Central memory CD8-positive, alpha-beta T cell (primary cell): ENCODE measurements at places on chromosomes 2 and 18.

DNA sequence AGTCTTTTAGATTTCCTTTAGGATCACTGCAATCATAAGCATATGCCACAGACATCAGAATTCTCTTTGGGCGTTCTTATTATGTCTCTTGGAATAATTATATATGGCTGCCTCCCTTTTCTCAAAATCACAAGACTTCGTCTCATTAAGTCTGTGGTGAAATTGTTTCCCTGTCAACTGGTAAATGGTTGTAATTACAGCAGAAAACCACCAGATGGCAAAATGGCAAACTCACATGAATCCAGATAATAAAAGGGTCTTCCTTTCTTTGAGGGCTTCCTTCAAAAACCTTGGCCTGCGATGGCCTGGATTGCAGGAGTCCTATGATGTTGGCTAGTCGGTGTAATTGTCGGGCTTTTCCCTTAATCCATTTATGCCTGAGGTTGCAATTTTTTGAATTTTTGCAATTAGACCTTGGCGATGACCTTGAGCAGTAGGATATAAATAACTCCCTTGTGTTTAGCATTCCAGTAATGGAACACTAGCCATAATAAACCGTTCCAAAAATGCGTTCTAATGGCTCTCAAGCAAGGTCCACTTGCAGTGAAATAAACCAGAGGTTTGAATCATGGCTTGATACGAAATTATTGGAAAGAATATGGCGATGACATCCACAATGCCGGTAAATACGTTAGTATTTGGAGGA lies 656.4 kb downstream of the MBD2 start:
- DNase-seq: no peak

DNA sequence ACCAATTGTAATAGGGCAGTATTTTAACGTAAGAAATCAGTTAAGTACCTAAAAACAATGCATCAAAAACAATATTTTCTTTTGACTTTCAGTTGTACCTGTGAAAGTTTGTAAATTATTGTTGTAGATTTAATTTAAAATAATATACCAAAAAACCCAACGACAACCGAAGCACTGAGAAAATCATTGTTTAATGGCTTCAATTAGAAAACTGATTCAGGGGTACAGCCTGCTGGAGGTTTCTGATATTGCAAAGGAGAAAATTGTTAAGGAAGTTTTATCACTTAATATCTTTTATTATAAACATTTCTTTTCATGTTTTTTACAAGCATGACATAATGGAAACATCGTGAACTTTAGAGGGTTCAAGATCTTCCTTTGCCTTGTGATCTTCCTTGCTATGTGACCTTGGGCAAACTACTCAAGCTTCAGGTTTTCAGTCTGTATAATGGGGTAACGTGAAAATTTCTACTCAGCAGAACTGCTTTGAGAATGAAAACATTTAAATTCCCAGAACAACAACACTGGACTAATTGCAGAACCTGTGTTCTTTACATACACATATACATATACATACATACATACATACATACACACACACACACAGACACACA lies 76.3 kb upstream of the GLS start:
- DNase-seq: no peak

DNA sequence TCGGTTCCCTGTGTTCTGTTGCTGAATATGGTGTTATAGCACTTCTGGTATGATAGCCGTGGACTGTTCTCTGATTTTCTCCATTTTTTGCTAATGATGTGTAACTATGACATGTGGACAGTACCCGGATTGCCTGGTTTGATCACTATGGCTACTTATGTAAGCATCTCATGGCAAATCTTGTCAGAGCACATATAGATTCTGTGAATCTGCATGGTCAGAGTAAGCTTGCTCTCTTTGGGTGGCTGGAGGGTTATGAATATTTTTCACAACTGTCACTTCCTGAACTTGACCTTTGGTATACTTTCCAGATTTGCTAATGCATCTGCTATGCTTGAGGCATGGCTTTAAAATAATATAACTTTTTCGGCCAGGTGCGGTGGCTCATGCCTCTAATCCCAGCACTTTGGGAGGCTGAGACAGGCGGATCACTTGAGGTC lies 36.8 kb upstream of the ATP8B1 start:
- DNase-seq: no peak

DNA sequence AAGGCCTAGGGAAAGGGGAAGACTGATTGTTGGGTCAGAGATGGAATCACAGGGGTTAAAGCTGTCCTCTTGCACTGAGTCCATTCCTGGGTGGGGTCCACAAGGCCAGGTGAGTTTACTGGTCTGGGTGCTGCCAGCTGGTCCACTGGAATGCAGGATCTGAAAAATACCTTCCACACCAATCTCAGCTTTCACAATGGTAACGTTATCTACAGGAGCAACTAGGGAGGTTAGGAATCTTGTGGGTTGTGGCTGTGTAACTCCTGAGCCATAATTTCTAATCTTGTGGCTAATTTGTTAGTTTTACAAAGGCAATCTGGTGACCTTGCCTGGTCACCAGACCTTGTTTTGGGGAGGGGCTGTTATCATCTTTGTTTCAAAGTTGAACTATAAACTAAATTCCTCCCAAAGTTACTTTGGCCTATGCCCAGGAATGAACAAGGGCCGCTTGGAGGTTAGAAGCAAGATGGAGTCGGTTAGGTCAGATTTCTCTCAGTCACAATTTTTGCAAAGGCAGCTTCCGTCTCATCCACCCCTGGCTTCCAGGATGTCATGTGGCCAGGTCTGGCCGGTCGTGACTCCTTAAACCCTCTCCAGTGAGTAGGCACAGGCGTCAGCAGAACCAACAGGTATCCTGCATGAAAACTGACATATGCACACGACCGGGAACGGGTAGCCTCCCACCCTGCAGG lies 123.3 kb upstream of the SH3BP4 start:
- DNase-seq: no peak

- no peak for DNase-seq
These were observed 894.2 kb downstream of the CNTNAP5 start for GRCh38 chr2:124919296-124919695.

DNA sequence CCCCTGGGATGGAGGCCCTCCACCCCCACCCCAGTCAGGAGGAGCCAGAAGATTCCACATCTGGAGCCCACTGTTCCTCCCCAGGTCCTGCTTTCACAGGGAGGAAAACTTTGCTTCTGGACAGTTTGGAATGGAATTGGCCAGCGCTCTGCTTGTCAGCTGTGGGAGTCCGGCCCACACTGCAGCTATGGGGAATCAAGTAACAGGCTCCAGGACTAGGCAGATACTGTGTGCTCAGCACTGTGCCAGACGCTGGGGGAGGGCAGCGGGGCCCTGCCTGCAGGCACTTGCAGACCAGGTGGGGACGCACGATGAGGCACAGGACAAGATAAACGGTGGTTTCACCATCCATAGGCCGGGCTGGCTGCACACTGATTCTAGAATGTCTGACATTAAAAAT lies 114.0 kb downstream of the STPG4 start:
- DNase-seq: no peak

DNA sequence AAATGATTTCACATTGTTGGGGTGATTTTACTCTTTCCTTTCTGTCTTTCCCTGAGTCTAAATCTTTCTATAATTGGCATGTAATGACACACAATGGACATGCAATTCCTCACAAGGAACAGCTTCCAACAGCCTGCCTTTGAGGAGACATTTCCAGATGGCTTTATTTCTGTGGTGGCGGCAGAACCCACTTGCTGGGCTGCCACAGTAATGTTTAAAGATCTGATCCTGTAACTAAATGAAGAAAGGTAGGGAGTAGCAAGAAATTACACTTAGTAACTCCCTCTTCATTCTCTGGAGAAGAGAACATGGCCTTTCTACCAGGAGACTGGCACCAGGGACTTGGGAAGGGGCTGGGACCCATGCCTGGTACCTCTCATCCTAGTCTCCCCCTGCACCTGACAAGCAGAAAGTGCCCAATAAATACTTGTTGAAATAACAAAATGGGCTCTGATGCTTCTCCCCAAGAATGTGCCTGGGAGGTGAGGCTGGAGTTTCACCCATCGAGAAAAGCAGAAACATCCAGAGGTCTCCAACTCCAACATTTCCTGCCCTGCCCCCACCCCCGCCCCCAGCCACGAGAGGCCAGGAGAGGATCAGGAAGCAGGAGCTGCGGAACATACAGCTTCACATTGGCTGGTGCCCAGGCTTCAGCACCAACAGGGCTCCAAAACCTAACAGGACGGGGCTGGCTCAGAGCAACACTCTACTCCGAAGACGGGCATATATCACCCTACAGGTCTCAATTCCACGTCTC lies 92.1 kb downstream of the PXDN start:
- no peak for DNase-seq

DNA sequence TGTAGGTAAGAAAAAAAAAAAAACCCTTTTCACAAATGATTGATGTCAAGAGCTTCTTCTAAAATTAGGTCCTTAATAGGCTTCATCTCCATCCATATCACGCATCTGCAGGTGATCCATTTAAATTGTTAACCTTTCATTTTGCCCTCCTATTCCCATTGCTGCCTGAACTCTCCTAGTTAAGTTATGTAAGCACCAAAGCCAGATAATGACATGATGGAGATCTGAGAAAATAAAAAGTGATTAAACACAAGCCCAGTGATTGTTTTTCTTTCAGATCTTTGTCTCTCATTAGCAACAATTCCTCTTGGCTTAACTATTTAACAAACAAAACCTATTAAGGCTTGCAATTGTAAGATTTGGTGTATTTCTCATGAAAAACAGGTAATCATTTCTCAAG lies 20.0 kb downstream of the LANCL1 start:
- no peak for DNase-seq

GRCh38 chr18:35059280-35059927 lies 18.2 kb downstream of the MAPRE2 start:
- no peak for DNase-seq

DNA sequence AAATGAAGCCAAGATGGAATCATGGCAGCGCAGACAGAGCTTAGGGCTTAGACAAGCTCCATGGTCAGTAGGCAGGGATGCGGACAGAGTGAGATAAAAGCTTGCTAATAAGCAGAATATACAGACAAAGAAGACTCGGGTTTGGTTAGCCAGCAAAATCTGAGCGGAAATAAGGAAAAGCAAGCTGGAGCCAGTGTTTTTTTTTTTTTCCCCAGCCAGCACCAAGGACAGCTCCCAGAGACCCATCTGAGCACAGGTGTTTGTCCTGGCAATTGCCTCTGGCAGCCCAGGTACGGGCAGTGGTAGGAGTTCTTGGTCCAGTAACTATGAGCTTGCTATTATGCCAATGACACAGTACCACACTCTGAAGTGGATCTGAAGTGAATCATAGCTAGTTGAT lies 187.6 kb downstream of the ADCYAP1 start:
- DNase-seq: no peak

DNA sequence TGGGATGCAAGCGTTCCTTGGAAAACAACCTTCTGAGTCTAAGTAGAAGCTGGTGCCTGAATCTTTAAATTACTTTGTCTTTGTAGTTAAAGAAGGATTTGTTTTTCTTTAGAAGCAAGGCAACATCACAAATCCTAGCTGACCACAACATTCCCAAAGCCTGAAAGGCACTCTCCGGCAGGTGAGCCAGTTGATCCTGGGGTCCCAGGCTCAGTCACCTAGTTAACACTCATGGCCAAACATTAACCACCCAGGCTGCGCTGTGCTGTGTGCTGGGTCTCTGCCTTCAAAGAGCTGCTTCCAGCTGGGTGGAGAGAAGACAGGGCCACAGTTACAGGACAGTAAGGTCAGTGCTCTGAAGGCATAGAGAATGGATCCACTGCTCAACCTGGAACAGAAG lies 120.0 kb upstream of the TRIB2 start:
- DNase-seq: no peak

DNA sequence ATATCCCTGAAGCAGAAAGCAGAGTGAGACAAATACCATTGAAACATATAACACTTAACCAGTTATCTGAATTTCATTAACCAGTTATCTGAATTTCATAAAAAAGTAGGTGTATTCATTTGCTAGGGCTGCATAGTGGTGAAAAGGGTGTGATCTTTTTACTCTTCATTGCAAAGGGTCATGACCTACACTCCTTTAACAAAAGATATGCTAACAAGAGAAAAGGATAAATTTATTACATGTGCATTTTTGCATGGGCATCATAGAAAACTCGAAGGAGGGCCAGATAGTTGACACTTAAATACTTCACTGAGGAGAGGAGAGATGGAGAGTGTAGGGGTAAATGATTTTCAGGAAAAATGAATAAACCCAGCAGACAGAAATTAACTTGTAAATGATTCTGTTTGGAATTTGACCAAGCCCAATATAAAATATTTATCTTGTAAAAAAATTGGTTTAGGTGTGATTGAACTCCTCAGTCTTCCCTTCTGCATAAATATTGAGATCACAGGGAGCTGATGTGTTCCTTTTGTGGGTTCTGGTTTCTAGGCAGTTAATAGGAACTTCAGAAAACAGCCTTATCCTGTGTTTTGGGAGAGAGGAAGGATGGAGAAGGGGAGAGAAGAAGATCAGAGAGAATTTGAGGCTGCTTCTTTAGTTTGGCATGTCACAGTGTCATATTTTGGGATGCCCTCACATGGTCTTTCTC lies 372.5 kb upstream of the SYT4 start:
- no peak for DNase-seq

DNA sequence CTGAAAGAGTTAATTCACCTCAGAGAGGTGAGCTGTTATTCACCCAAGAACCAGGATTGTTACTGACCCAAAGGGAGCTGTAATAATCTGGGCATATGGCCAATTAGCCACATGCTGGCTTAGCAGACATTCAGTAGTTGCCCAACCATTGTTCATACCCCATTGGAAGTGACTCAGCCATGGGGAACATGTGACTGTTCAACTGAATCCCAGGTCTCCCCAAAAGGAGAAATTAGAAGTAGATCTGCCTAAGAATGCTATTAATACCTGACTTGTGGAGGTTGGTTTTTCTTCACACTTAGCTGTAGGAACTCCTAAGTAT lies 272.6 kb upstream of the UBE2E3 start:
- no peak for DNase-seq

GRCh38 chr2:217286833-217287232 lies 427.0 kb upstream of the TNP1 start:
- DNase-seq: no peak

DNA sequence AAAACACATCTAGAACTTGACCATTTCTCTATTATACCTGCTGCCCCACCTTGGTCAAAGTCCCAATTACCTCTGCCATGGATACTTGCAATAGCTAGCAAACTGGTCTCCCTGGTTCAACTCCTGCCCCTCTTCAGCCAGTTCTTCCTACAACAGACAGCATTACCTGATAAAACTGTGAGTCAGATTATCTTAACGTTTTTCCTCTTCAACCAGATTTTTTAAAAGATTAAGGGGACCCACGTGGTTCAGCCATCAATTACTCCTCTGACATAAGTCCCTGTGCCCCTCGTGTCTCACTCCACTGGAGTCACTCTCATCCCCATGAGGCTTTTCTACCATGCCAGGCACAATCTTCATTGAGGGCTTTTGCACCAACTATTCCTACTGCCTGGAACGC lies 5.3 kb upstream of the ARHGAP15 start:
- DNase-seq: no peak
